ENCODE measurements at places on chromosomes 11 and 22.

DNA sequence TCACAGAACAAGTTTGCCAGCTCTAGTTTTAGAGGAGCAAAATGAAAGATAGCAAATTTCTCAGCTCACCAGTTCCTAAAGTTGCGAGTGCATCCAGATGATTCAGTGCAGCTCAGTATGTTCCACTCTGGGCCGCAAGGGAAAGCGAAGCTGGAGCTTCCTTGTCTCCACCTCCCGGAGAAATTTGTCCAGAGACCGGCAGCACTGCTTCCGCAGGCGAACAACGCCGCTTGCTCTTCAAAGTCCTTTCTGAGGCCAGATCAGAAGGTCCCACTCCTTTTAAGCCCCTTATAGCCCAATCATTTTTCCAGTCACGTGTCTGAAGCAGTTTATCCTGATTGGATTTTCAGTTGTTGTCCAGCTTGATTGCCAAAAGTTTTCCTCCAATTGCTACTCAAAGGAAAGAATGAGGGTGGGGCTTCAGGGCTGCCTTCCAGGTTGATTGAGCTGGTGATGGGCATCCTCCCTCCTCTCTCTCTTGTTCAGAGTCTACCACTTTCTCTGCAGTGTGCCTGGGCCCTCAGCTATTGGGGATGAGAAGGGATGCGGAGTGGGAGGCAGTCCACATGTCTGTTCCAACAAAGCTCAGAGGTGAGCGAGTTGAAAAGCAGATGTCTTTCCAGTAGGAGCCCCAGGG lies at the start of gene ZNF280A:
TSS of gene ZNF280A (minus strand) at position 251 of the 637 bp plus-strand sequence. CDS start 4,640 bp downstream, outside the sequence.
- DNase-seq, result no peak

- no peak for DNase-seq
These were observed 264.0 kb downstream of the ST3GAL4 start for GRCh38 chr11:126619516-126619915.

GRCh38 chr11:106733635-106734034 lies 284.6 kb downstream of the GUCY1A2 start:
- no peak for DNase-seq

- no peak for DNase-seq
These were observed 156.5 kb downstream of the FCHSD2 start for GRCh38 chr11:72985645-72986044.

DNA sequence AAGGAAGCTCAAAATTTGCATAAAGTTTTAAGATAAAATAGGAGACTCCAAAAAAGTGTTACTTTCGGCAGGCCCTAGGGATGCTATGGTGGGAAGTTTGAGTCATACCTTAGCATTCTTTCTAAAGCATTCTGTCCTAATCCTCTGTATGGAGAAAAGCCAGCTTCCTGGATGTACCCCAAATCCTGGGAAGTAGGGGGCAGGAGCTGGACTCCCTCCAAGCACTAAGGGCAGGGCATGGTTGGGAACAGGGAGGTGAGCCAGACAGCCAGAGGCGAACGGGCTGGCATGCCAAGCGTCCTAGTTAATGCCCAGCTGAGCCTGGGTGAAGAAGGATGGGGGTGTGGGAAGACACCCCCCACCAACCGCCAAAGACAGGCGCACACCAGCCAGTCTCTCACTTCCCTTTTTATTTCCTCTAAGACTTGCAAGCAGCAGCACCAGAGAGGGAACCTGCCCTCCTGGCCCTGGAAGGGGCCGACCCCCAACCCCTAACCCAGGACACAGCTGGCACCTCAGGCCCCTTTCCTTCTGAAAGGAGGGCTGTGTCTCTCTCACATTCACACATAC lies 23.9 kb downstream of the RTN4RL2 start:
- DNase-seq, result no peak

DNA sequence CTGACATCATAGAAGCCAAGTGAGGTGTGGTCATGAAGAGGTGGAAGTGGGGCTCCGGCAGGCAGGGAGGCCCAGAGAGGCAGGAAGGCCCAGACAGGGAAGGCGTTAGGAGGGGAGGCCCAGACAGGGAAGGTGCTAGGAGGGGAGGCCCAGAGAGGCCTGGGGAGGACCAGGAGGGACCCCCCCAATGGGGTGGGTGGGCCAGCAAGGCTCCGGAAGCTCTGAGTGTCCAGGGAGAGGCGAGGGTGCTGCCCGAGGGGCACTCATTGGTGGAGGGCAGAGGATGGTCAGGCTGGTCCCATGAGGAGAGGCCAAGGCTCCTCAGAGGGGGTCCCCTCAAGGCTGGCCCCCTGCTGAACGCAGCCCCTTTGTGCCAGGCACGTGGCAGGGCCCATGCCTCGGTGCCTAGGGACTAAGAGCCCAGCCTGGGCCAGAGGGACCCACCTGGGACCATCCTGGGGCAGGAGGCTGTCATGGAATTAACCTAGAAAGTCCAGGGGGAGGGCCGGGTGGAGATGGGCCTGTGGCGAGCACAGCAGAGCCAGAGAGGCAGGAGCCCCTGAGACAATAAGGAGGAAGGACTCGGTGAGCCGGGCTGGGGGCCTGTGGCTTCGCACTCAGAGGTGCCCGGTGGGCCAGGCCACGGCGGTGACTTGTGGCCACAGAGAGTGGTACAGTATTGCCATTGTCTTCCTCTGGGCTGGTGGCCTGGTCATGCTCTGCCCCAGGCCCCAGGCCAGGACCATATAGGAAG lies 12.2 kb downstream of the PHLDA2 start:
- DNase-seq, result no peak

GRCh38 chr22:27748751-27749191 lies 52.8 kb downstream of the MN1 start:
- no peak for DNase-seq

- DNase-seq, result no peak
These were observed 35.4 kb downstream of the EMSY start for GRCh38 chr11:76480241-76480640.

DNA sequence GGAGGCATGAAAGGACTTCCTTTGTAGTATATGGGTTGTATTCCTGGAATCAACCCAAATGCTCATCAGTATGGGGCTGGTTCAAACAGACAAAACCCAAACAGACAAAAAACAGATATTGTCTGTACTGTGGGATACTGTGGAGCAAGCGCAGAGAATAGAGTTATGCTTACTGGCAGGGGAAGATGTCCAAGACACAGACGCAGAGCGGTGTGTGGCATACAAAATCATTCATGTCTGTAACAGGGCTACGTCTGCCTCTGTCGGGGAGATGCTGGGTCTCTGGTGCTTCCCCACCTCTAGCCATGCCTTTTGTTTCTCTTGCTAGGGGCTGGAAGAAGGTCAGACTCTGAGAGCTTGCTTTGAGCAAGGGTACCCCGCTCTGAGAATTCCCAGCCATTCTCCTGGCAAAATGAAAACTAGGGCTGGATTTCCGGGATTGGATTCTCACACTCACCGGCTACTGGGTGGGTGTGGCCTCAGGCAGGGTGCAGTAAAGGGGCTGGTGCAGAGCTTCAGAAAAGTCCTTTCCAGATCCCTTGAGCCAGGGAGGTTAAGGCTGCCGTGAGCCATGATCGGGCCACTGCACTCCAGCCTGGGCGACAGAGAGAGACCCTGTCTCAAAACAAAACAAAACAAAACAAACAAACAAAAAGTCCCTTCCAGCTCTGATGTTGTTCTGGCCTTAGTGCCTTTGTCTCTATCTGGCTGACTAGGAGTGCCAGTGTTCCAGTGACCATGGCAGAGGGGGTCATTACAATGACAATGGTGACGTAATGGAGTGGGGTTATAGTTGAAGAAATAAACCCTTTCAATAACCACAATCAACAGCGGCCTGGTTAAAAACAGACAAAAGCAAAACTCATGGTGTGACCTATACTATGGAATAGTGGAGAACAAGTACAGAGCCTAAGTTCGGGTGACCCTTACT lies 2.9 kb upstream of the ABCC8 start:
- DNase-seq, result no peak

DNA sequence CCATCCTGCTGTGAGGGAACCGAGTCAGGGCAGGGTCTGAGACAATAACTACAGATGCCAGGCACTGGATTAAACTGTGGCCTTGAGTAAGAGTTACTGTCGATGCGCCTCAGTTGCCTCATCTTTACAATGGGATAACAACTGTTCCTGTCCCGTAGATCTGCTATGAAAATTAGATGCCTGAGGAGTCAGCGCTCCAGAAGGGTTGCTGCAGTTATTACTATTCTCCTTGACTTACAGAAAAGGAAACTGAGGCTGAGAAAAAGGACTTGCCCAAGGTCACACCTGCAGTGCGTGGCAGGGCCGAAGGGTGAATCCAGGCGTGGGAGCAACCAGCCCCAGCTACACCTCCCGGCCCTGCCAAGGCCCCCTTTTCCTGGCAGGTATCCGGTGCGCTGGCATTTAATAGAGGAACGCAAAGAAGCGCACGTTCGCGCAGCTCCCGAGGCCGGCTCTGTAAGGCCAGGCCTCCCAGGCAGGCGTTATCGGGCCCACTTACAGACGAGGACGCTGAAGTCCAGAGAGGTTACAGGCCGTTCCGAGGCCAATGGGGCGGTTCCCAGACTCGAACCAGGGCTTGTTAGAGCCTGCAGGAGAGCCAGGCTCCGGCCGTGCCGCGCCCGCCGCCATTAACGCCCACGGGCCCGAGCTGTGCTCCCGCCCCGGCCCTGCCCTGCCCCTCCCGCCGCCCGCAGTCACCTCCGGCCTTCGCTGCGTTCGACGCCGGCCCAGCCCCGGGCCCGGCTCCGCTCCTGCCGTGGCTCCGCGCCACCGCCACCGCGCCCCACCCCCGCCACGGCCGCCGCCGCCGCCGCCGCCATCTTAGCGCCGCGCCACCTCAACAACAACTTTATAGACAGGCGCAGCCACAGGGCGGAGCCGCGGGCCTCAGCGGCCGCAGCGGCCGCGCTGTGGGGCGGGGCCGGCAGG lies at the start of gene C11orf68:
TSS of gene C11orf68 (minus strand) at position 852 of the 930 bp plus-strand sequence. CDS start at position 821, 31 bp downstream.
- no peak for DNase-seq

DNA sequence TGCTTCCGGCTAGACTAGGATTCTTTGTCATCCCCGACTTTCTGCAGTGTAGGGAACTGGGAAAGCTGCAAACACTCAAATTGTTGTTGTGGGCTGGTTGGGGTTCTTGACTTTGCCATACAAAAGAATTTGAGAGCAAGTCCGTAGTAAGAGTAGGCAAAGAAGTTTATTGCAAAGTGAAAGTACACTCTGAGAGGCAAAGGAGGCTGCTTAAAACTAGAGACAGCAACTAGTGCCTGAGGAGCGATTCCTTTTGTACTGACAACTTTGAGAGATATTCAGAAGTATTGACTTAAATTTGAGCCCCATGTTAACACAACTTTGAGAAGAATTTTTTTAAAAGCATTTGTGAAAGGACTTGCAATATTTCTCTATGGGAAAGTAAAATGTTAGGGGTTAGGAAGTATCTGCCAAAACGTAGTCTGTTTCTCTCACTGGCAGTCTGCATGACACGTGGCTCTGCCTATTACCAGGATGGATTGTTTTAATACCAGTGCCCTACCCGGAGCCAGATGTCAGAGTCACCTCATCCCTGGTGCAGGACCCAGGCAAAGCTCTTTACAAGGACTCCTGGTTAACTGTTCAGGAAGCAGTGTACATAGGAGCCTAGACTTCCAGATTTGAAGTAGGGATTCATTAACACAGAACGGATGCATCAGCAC lies 85.0 kb upstream of the CLPB start:
- peak; percentile 41 for DNase-seq

DNA sequence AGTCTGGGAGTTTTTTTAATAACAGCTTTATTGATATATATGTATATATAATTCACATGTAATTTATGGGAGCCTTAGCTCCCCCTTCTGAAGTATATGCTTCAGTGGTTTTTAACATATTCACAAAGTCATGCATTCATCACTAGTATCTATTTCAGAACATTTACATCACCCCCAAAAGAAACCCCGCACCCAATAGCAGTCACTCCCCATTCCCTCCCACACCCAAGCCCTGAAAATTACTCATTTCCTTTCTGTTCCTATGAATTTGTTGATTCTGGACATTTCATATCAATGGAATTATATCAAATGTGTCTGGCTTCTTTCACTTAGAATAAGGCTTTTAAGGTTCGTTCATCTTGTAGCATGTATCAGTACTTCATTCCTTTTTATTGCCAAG lies 35.6 kb upstream of the SYT7 start:
- DNase-seq, result no peak

GRCh38 chr11:80586464-80586863 lies 1145.6 kb upstream of the TENM4 start:
- no peak for DNase-seq

DNA sequence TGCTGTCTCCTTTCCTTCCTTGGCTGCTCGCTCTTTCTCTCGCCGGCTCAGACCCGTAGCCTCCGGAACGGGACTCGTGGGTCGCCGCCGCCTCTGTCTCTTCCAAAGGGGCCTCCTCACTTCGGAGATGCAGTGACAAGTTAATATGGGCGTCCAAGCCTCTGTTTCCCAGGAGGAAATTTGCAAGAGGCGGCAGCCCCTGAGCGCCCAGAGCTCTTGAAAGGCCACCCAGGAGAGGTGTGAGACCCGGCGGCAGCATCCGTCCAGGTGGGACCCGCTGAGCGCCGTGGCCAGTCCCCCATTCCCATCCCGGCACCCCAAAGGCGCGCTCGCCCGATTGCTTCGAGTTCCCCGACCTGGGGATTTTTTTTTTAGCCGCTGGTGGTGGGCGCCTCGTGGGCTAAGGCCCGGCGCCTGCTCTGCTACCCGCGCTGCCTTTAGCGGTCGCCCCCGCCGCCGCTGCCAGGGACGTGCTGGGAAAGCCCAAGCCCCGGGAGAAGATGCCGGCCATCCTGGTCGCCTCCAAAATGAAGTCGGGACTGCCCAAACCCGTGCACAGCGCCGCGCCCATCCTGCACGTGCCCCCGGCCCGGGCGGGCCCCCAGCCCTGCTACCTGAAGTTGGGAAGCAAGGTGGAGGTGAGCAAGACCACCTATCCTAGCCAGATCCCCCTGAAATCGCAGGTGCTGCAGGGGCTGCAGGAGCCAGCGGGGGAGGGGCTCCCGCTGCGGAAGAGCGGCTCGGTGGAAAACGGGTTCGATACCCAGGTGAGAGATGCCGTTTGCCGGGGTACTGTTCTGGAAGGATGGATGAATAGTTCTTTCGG lies 772 bp downstream of the NAV2 start:
- peak; percentile 18 for DNase-seq

DNA sequence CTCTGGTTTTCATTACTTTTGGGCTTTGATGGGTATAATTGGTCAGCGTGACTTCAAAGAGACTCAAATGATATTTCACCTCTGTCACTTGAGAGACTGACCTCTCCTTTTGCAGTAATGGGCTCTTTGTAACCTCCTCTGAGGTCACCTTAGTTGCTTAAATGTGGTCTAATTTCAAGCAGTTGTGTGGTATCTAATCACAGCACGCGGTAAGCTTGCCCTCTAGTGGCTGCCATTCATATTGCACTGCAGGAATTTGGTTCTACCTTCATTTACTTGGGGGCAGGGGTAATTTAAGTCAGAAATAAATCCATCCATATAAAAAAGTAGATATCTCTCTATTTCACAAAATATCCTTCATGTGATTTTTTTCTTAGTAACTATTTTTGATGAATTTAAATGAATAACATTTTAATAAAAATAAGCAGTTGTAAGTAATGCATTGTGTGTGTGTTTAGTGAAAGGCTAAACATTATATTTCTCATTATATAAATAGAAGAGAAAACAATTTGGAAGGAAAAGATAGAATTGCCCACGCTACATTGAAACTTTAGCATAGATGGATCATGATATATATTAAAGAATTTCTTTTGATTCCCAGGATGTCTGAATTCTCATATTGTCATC lies 55.0 kb upstream of the ANO3 start:
- DNase-seq, result peak; percentile 58
